ENCODE measurements at places on chromosomes 6 and 20. TPM values are rescaled to one million over a fixed set of nuclear protein-coding genes. Genes with fewer than 3 reads are reported as not detected.

DNA sequence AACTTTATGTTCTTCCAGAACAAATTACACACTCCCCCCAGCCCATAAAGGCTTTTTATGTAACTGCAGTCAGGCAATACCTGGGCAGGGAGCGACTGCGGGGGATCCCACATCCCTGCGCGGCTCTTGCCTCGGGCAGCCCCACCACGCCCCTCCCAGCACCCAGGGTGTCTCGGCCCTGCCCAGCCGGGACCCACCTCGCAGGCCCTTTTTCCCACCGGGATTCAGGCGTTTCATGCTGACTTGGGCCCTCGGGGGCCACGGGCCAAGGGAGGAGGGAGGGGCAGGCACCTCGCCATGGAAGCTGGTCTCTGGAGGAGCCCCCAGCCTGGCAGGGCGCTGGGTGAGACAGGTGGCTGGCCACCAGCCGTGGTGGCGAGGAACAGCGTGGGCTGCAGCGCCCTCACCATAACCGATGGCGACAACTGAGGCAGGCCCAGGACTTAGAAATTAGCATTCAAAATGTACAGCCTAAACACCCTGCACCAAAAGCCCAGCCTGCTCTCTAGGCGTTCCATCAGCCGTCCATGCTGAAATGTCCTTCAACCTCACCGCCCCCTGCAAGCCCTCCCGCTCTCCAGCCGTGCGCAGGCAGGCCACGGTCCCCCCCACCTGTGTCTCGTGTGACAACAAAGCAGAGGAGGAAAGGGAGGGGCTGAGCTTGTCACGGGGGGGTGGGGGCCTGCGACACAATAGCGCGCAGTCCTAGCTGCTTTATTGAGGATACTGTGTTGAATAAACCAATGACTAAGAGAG lies 15.1 kb upstream of the FOXC1 start:
- DNase-seq = no peak

DNA sequence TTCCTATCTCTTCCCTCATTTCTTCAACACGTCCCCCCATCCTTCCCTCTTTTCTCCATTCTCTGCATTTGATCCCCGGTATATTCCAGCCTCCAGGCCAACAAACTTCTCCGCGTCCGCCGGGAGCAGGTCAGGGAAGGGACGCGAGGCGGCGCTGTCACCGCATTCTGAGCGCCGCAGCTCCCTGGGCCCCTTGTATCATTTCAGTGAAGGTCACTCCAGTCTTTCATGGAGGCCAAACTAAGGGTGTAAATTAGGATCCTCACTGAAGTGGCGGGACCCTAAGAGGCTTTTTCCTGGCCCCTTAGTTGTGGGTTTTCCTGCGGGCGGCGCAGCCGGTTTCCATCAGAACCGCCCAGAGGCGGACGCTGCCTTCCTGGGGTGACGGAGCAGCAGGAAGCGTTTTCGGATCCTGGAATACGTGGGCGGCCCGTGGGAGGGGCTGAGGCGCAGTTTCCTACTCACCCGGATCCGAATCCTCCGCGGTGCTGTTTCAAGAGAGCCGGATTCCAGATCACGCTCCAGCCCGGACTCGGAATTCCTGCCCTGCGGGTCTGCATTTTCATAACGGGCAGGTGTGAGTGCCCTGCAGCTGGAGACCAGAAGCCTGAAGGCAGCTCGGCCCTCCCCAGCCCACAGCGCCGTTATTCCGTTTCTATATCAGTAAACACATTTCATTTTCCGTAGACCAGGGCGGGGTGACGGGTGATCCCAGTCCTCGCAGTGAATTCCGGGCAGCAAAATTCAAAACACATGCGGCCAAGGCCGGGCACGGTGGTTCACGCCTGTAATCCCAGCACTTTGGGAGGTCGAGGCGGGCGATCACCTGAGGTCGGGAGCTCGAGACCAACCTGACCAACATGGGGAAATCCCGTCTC lies 3.6 kb upstream of the MICA start:
- DNase-seq = peak; percentile 85

GRCh38 chr6:123830120-123830519 lies 26.5 kb downstream of the NKAIN2 start:
- DNase-seq = no peak

BFSP1 gene
- polyA plus RNA-seq = not detected

POLR3F gene
- polyA plus RNA-seq = 7.0 TPM

GRCh38 chr6:75308250-75308988 lies 23.8 kb upstream of the TMEM30A start:
- DNase-seq = no peak

ECI2 gene
- 71.1 TPM for polyA plus RNA-seq

DNA sequence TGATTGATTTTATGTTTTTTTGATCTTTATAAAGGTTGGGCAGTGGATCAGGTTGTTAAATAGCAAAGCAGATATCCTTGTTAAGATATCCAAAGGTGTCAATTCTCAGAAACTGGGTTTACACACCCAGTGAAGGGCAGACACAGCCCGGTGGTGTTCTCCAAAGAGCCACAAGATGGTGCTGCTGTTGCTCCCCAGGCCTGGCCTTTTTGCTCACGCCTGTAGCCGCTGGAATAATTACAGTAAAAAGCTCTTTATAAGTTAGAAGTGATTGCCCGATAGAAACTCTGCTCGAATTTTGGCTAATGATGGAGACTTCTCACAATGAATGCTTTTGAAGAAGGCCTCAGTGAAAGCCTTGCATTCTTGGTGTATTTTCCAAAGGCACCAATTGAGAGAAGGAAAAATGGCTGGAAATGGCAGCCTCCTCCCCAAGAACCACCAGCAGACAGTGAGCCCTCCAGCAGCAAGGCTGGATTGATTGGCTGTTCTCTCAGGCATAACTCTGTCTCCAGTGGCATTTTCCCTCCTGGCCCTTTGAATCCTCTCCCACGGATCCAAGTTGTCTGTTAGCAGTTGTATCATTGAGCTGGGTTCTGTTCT lies 120.5 kb upstream of the CHD6 start:
- DNase-seq = peak; percentile 49

CEP250 gene
- polyA plus RNA-seq = 31.7 TPM

SMIM13 gene
- 4.6 TPM for polyA plus RNA-seq

GRCh38 chr6:164741938-164742451 lies 567.4 kb downstream of the C6orf118 start:
- no peak for DNase-seq

GRCh38 chr20:39829661-39830060 lies 859.4 kb downstream of the MAFB start:
- no peak for DNase-seq

GRCh38 chr6:7759320-7759719 lies 33.4 kb downstream of the BMP6 start:
- DNase-seq = no peak

MLIP gene
- 3.6 TPM for polyA plus RNA-seq

RUNX2 gene
- polyA plus RNA-seq = 0.81 TPM

HLA-DRB1 gene
- polyA plus RNA-seq = 45.4 TPM

DNA sequence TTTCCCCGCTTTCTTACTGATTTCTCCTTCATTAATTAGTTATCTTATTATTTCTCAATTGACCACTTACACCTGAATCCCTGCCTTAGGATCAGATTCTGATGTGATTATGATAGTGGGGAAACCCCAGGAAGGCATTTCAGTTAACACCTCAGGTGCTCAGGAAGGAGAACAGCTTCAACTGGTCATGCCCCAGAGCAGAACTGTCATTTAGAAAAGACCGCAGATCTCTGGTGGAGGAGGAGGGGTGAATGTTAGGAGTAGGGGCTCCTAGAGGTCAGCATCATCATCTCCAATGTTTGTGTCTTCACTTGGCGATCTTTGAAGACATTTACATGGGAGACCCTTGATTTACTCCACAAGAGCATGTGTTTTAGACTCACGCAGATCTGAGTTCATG lies 44.5 kb downstream of the PROKR2 start:
- DNase-seq = no peak

- no peak for DNase-seq
These were observed 2.5 kb downstream of the CHD6 start for GRCh38 chr20:41615676-41616075.

GRCh38 chr6:45417436-45417835 lies 39.7 kb upstream of the SUPT3H start:
- no peak for DNase-seq

DNA sequence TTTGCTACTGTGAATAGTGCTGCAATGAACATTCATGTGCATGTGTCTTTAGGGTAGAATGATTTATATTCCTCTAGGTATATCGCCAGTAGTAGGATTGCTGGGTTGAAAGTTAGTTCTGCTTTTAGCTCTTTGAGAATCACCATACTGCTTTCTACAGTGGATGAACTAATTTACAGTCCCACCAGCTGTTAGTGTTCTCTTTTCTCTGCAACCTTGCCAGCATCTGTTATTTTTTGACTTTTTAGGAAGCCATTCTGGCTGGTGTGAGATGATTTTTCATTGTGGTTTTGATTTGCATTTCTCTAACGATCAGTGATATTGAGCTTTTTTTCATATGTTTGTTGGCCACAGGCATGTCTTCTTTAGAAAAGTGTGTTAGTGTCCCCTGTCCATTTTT lies 40.0 kb downstream of the PLG start:
- no peak for DNase-seq

EXOC2 gene
- 8.9 TPM for polyA plus RNA-seq

LTB gene
- polyA plus RNA-seq = 9.5 TPM

DNA sequence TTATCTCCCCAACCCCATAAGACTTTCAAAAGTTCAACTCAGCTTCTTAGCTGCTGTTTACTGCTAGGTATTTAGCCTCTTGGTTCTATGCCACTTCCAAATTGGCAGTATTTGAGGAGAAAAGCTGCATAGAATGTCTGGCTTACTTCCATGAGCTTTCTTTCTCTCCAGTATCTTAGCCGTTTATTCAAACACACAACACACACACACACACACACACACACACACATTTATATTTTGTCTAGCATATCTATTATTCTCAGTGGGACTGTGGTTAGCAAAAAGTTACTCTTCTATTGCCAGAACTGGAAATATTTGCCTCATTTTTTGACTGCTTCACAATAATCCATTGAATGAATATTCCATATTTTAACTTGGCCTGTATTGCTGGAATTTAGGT lies 634.2 kb upstream of the IMPG1 start:
- DNase-seq = no peak

IL17F gene
- polyA plus RNA-seq = 1.2 TPM

DNA sequence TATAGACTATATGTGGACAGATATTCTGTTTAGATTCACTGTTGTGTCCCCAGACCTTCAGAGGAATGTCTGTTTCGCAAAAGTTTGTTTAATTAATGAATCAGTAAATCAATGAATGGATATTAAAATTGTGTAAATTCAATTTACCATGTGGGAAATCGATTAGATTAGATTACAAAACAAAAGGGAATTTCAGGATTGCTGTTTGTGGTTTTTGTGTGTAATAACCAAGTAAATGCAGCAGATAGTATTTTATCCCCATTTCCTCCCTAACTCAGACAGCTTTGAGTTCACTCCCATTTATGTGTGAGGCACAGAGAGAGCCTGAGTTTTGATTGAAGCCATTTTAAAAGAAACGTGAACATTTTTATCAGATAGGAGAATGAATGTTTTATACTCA lies 214.8 kb downstream of the ADGB start:
- DNase-seq = no peak

SNAP25 gene
- 2.0 TPM for polyA plus RNA-seq

ZBTB46 gene
- not detected for polyA plus RNA-seq

DNA sequence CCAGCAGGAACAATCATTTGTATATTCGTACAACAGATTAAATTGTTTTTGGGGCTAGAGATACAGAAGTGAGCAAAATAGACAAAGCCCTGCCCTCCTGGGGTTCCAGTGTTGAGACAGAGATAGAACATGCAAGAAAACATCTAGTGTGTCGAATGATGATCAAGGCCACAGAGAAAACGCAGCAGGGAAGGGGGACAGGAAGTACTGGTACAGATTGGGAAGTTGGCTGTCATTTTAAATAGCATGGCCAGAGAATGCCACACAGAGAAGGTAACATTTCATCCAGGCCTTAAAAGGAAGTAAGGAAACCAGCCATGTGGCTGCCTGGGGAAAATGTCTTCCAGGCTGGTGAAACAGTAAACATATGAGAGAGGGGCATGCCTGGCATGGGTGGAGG lies 202.6 kb upstream of the MYLIP start:
- no peak for DNase-seq

ECT2L gene
- not detected for polyA plus RNA-seq

DNA sequence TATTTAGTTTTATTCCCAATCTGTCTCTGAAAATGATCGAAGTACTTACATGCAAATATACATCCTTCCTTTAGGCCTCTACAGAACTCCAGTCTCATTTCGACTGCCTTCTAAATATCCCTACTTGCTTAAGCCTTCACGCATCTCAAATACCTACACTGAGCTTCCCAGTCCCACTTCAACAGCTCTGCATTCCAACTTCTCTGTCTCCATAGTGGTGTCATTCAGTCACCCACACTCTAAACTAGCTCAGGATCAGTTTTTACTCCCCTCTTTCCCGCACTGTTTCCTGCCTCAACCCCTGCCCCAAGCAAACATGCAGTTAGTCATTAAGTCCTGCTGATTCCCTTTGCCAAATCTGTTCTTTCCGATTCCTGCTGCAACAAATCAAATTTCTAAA lies 91.8 kb upstream of the PREP start:
- DNase-seq = no peak

E2F1 gene
- polyA plus RNA-seq = 6.7 TPM

DNA sequence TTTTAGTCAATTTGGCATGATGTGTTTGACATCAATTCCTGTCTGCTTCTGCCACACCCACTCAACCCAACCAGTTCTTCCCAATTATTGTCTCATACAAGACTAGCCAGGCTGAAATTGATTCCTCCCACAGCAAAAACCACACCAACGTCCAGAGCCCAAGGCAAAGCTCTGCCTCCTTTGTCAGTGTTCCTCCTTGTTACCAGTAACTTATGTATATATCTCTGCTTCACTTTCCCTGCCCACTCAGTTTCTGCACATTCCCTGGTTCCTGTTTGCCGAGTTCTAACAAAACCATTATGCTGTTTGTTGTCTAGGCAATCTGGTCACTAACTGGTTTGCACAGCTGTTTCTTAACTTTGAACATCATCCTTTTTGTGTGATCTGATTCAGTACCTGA lies 547.9 kb upstream of the PTCHD4 start:
- no peak for DNase-seq

- no peak for DNase-seq
These were observed 111.6 kb downstream of the TBC1D32 start for GRCh38 chr6:121222656-121223055.

DNA sequence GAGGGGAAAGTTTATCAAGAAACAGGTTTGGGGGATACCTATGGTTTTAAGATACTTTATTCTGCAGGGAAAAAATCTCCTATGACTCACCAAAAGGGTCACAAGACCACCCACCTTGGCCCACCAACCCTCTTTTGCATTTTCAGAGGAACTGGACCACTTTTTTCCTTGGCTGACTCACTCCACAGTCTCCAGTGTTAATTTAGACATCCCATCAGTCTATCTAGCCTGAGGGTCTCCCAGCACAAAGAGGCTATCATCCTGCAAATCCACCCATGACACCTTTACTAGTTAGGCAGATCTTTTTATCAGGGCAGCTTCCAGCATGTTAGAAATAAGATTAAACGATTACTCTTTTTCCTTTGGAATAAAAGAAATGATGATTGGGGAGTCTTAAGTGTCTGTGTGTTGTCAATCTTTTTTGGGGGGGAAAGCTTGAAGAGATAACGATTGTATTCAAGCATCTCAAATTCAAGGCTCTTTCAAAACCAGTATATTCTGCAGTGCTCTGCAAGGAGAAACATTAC lies 138.1 kb upstream of the RIN2 start:
- no peak for DNase-seq

CRYBG1 gene
- polyA plus RNA-seq = 13.2 TPM

LAMA2 gene
- 0.67 TPM for polyA plus RNA-seq

NFATC2 gene
- polyA plus RNA-seq = 19.4 TPM

BTNL2 gene
- not detected for polyA plus RNA-seq

ZNF451 gene
- 8.7 TPM for polyA plus RNA-seq

GRCh38 chr6:166076625-166077024 lies 91.0 kb downstream of the TBXT start:
- no peak for DNase-seq

SRSF12 gene
- polyA plus RNA-seq = not detected

GRCh38 chr20:39993742-39994141 lies 695.3 kb downstream of the MAFB start:
- no peak for DNase-seq

KIF6 gene
- not detected for polyA plus RNA-seq
